Stimulated activated CD4-positive, alpha-beta T cell treated with anti-CD3 and anti-CD28 coated beads, TNF-alpha, amount 100 ng/mL, for 1 hour (primary cell): ENCODE measurements at places on chromosomes 11 and 22.

DNA sequence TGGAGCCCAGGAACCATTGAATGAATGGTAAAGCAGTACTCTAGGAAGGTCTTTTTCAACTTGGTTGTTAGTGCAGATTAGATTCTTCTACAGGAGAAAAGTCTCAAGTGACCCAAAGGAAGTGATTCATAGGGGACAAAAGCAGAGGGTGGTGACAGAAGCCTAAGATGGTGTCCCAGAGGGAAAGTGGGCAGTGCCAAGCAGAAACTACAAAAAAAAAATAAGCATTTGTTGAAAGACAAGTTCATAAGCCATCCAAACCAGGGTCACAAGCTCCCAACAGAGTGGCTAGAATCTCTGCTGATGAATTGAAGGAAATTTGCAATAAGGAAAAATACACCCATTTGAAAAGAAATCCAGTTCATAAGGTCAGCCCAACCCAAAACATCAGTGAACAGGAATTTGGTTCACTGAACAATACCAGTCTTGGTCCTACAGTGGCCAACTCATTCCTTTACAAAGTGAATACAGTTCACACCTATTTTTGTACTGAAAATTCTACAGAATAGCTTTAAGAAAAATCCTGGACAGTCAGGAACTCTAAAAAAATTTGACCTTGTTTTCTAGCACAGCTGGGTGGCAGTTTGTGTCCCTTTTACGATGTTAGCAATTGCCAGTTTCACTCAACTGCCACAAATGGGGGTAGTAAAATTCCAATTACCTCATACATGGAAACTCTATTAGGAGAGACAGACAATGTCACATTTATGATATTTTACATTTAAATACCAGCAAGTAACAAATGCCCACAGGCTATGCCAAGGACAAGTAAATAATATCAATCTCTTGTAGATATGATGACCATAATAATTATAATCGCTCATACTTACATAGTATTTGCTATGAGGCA, 21.6 kb upstream of the NUP160 start:
- DNase-seq = no peak

DNA sequence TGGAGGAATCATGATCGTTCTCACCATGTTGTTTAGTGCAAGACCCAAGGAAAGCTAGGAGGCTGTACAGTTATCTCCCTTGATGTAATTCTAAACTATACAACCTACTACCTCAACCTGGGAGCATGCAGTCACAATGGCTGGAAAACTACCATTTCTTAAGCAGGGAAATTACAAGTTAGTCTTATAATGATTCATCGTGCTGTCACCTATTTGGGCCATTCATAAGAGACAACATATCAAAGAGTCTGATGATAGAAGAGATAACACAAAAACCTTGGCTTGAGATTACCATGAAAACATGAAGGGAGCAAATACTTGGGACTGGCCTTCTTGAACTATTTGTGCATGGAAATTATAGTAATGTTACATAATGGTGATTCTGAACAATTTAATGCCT, 30.5 kb upstream of the BLID start:
- DNase-seq = no peak

GRCh38 chr22:46442217-46442853, 95.1 kb downstream of the CELSR1 start:
- DNase-seq = no peak

GRCh38 chr22:47200273-47201051, 438.0 kb downstream of the TBC1D22A start:
- DNase-seq = no peak

- no peak for DNase-seq
Observed at GRCh38 chr11:60972182-60973030, 926 bp downstream of the CD6 start.

DNA sequence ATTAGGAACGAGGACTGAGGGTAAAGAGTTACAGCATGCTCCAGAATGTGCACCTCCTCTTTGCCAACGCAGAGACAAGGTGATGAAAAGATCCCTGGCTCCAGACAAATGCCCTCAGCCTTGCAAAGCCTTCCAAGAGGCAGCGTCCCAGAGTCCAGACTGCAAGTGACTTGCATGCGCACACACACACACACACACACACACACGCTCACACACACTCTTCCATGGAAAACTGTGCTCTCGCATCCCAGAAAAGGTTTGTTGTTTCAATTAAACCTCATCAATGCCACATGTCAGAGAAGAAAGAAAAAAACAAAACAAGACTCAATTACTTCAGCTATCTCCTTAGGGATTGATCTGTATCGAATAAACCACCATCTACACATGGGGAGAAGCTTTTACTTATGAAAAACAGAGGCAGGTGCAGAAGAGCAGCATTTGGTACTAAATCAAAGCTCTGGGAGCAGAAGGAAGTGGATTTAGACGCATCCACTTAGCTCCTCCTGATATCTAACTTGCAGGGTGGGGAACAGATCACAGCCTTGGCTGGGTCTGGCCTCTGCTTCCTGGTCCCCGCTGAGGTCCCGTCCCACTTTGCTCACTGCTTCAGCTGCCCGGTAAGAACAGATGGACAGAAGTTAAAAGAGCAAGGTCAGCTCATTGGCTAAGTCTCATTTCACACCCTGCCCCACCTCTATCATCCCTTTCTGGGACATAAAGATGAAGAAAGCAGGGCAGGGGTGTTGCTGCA, 249.8 kb upstream of the BLID start:
- DNase-seq = no peak

DNA sequence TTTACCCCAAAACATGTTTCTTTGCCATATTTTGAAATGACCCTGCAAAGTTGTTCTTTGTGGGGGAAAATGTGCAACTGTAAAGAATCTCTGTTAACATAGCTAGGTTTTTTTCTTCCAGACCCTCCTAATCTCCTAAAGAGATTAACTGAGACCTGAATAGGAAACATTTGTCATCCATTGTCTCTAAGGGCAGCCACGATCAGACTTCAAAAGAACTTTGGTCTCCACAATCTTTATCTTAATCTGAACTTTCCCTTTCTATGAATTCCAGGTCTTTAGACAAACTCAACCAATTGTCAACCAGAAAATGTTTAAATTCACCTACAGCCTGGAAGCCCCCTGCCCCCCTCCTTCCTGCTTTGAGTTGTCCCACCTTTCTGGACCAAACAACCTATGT, 4.6 kb upstream of the LGALS12 start:
- no peak for DNase-seq

- DNase-seq = no peak
Observed at GRCh38 chr22:20624161-20624616, 116.8 kb downstream of the MED15 start.

DNA sequence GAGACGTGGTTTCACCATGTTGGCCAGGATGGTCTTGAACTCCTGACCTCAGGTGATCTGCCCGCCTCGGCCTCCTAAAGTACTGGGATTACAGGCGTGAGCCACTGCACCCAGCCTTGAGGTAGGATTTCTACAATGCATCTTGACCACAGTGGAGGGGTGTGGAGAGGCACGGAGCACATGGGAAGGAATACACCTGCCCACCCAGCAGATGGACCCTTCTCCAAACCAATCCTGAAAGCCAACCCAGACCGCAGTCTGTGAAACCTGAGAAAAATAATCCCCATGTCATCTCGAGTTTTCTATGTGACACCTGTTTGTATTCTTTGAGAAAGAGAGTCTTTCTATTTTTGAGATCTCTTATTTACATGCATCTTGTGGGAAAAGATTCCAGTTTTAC, 32.5 kb downstream of the LGR4 start:
- no peak for DNase-seq
